Peyer's patch (tissue), 4 donors: ENCODE measurements at places on chromosomes 16 and 17.

DNA sequence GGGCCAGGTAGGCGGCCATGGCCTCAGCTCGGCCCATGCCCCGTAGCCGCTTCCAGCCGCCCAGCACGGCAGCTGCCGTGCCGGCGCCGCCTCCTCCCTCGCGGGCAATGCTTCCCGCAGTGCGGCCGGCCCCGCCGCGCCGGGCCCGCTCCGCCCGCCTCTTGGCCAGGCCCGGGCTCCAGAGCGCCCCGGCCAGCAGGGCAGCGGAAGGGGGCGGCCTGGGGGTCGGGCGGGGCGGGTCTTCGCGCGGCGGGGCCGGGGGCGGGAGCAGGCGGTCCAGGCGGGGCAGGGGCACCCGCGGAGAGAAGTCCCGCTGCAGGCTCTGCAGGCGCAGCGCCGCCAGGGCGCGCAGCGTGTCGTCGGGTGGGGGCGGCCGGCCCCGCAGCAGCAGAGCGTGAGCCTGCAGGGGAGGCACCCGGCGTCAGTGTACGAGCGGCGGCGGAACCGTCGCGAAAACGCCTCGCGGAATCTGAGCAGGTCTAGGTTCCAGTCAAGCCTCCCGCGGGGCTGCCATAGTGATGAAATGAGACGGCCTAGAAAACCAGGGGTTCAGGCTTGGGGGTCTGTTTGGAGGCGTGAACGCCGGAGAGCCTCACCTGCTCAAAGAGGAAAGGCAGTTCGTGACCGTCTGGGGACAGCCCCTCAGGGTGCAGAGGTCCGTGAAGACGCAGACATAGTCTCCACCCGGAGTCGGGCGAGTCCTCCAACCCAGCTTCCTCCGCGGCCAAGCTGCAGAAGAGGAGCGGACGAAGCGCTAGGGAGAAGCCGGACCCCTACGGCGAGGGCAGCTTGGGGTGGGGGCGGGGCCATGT, 6.6 kb downstream of the PLEKHH3 start:
- H3K36me3 ChIP-seq: no peaks in the 10 kb centered on the region
- no peaks in the 10 kb centered on the region for H3K27me3 ChIP-seq
- DNase-seq: no peak
- H3K4me3 ChIP-seq: peak overlapping the region; percentile 50
- peak overlapping the region; percentile 60 for H3K27ac ChIP-seq

DNA sequence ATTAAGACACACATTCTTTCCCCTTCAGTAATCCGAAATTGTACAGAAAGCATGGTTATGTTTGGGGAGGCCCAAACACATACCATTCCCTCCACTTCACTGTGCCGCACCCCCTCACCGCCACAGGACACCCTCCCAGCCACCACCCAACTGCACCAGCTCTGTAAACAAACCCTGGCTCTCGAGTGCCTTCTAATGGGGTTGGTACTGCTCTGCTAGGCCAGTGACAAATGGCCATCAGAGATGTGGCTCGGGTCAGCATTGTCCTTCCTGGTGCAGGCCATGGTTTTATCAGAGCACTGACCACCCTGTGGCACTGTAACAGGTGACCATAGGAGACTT, 24.0 kb upstream of the SREBF1 start:
- H3K36me3 ChIP-seq: no peaks in the 10 kb centered on the region
- H3K27me3 ChIP-seq: no peaks in the 10 kb centered on the region
- no peak overlapping the region for H3K27ac ChIP-seq
- H3K4me3 ChIP-seq: no peak overlapping the region
- H3K4me1 ChIP-seq: no peaks in the 10 kb centered on the region
- DNase-seq: no peak

- H3K36me3 ChIP-seq: no peaks in the 10 kb centered on the region
- no peak for DNase-seq
- H3K4me3 ChIP-seq: no peak overlapping the region
- no peak overlapping the region for H3K27ac ChIP-seq
These were observed 38.4 kb downstream of the PSMD12 start for GRCh38 chr17:67328026-67328425.

DNA sequence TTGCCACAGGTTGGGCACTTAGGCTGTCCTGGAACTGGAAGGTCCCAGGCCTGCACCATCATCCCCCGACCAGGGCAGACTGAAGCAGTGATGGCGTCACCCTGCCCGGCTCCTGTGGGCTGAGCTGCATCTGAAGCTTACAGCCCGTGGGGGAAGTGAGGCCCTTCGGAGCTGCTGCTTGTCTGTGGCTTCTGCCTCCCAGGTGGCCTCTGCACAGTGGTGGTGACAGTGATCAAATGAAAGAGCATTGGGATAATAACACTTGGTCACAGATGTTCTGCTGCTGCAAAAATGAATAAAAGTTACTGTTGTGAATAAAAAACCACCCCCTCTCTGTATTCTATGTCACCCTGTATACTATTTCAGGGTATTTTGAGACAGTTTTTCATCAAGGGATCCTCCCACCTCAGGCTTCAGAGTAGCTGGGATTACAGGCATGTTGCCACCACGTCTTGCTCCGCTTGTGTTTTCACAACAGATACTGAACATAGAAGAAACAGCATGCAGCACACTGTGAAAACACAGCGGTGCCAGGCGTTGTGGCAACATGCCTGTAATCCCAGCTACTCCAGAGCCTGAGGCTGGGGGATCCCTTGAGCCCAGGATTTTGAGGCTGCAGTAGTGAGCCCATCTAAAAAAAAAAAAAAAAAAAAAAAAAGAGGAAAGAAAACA, 165.0 kb downstream of the LGALS9B start:
- no peaks in the 10 kb centered on the region for H3K27me3 ChIP-seq
- H3K36me3 ChIP-seq: peaks cover 15% of the 10 kb centered on the region
- no peak overlapping the region for H3K4me3 ChIP-seq
- no peak for DNase-seq
- no peaks in the 10 kb centered on the region for H3K4me1 ChIP-seq

- H3K4me3 ChIP-seq: no peak overlapping the region
- no peak for DNase-seq
- peaks cover 97% of the 10 kb centered on the region for H3K36me3 ChIP-seq
- no peaks in the 10 kb centered on the region for H3K27me3 ChIP-seq
These were observed 19.4 kb downstream of the KPNB1 start for GRCh38 chr17:47669081-47669480.

DNA sequence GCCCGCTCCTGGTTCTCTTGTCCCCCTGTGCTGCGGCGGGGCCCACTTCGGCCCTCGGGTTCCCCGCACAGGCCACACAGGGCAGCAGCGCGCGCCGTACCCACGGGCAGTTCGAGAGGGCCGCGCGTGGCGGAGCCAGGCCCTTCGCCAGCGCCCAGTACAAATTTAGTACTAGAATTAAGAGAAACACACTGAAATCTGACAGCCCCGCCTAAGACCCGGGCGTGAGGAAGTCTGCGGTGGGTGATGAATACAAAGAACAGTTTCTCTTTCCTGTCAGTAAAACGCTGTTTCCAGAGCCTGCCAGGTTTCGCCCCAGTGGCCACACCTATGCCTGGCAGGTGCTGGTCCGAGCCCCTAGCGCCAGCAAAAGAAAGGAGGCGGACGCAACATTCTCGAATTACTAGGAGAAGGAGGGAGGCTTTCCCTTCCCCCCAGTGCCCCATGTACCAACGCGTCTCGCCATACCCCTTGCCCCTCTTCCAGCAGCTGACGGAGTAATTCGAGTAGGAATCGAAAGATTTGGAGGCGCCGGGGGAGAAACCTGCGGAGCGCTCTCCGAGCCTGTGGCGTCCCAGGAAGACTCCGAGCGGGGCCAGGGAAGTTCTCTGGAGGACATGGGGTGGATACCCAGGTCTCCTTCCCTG, 591 bp upstream of the SLFN5 start:
- H3K4me3 ChIP-seq: peak overlapping the region; percentile 84
- H3K4me1 ChIP-seq: peaks cover 3% of the 10 kb centered on the region
- peak overlapping the region; percentile 96 for H3K27ac ChIP-seq

DNA sequence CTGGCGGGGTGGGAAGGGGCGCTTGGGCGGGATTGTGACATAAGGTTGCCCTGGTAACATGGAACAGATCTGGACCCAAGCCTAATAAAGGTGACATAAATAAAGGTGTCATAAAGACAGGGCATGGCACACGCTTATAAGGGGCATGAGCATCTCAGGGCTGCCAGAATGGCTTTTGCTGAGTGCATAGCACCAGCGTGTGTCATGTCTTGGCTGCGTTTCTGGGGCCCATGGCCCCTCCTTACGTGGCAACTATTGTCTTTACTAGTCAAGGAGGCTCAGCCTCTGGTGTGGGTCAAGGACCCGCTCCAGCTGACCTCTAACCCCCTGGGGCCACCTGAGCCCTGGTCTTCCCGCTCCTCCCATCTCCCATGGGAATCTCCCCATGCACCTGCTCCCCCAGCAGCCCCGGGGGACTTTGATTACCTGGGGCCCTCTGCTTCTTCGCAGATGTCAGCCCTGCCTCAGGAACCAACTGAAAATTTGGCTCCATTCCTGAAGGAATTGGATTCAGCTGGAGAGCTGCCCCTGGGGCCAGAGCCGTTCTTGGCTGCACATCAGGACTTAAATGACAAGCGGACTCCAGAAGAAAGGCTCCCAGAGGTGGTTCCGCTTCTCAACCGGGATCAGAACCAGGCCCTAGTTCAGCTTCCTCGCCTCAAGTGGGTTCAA, 13.9 kb downstream of the LRRC37B start:
- H3K27me3 ChIP-seq: no peaks in the 10 kb centered on the region
- H3K4me1 ChIP-seq: no peaks in the 10 kb centered on the region
- no peaks in the 10 kb centered on the region for H3K36me3 ChIP-seq

- no peaks in the 10 kb centered on the region for H3K27me3 ChIP-seq
- no peaks in the 10 kb centered on the region for H3K36me3 ChIP-seq
- peak overlapping the region; percentile 75 for H3K4me3 ChIP-seq
- H3K27ac ChIP-seq: no peak overlapping the region
- no peaks in the 10 kb centered on the region for H3K4me1 ChIP-seq
These were observed 1.1 kb downstream of the SLC39A11 start for GRCh38 chr17:73091410-73091769.

- H3K27me3 ChIP-seq: no peaks in the 10 kb centered on the region
- DNase-seq: no peak
- H3K27ac ChIP-seq: no peak overlapping the region
- no peaks in the 10 kb centered on the region for H3K4me1 ChIP-seq
- no peaks in the 10 kb centered on the region for H3K36me3 ChIP-seq
These were observed 6.4 kb downstream of the FA2H start for GRCh38 chr16:74768239-74768638.

- no peak for DNase-seq
- H3K36me3 ChIP-seq: no peaks in the 10 kb centered on the region
- no peak overlapping the region for H3K27ac ChIP-seq
- no peak overlapping the region for H3K4me3 ChIP-seq
These were observed 83.1 kb downstream of the NT5M start for GRCh38 chr17:17386094-17386800.

DNA sequence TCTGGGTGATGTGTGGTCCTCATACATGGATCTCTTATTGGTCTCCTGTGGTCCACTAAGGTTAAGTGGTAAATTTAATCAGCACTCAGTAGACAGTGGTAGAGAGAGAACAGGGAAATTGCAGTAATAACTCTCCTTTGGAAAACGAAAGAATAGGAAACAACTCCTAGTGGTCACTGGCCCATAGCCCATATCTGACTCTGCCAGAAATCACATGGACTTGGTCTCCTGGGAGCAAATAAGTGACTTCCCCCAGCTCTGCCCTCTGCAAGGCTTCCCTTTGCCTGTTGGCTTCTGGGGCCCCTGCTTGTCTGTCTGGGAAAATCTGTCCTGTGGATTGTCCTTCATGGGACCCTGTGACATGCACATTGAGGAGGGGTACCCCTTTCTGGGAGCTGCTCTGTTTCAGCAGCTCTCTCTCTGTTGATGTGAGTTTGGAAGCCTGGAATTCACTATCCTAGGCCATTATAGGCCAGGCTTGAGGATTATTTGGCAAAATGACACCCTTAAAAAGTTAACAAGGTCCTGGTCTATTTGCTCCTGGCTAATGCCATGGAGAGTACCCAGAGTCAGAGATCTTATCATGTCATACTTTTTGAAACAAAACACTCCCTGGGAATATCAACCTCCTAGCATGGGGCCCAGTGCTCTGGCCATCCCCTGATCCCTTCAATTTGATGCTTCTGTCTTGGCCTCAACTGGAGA, 58.0 kb upstream of the HNF1B start:
- no peaks in the 10 kb centered on the region for H3K27me3 ChIP-seq
- no peak overlapping the region for H3K4me3 ChIP-seq
- no peaks in the 10 kb centered on the region for H3K4me1 ChIP-seq
- H3K27ac ChIP-seq: no peak overlapping the region
- no peak for DNase-seq

- H3K4me3 ChIP-seq: no peak overlapping the region
- DNase-seq: no peak
- no peak overlapping the region for H3K27ac ChIP-seq
- H3K36me3 ChIP-seq: no peaks in the 10 kb centered on the region
- H3K4me1 ChIP-seq: peaks cover 8% of the 10 kb centered on the region
- no peaks in the 10 kb centered on the region for H3K27me3 ChIP-seq
These were observed 4.6 kb upstream of the MFSD6L start for GRCh38 chr17:8803531-8804420.

DNA sequence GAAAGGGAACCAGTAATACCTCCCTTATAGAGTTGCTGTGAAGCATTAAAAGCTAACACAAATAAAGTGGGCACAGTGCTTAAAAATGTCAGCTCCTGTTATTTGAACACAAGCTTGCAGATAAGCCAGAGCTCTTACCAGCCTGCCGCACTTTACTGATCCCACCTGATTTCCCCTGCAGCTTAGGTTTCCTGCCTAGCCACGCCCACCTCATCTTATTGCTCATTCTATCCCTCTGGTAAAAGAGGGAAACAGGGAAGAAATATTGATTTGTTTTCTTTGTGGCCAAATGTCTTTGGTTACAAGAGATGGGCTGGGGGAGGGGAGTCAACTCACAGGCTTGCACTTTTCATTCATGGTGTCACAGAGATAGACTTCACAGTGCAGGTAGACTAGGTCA, 9.6 kb upstream of the GP2 start:
- H3K4me1 ChIP-seq: no peaks in the 10 kb centered on the region
- no peak overlapping the region for H3K27ac ChIP-seq
- no peak overlapping the region for H3K4me3 ChIP-seq

GRCh38 chr17:45847101-45847500, 2.4 kb downstream of the SPPL2C start:
- H3K27me3 ChIP-seq: no peaks in the 10 kb centered on the region
- H3K36me3 ChIP-seq: no peaks in the 10 kb centered on the region
- H3K27ac ChIP-seq: no peak overlapping the region
- no peaks in the 10 kb centered on the region for H3K4me1 ChIP-seq
